Naive B cell (primary cell): ENCODE measurements at places on chromosomes 11 and 22.
A peak's percentile ranks its signal among the peaks of the same experiment; 100 is the strongest.

DNA sequence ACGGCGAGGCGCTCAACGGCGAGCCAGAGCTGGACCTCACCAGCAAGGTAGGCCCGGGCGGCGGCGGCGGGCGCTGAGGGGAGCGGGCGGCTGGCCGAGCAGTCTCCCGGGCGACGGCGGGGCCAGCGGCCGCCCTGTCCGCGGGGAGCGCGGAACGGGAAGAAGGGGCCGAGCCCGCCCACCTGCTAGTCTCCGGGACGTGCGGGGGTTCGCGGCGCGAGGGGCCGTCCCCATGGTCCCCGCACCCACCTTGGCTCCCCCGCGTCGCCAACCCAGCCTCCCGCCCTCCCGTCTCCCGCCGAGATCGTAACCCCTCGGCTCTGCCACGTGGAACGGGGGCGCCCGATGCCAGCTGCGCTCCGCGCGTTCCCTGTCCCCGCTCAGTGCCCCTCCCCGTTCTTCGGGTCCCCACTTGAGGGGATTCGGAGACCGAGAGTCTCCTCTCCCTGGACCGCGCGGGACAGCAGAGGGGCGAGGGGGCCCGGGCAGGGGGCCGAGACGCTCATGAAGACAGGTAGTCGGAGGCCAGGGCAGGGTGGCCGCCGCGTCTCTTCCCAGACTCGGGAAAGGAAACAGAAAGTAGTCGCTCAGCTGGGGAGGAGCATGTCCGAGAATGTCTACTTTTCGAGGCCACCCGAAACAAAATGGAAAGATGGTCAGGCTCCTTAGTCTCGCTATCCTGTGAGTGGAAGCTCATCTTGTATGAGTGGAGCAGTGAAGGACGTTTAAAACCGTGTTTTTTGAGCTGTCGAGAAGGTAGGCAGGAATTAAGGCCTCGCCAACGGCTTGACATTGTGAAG, 557 bp downstream of the GTPBP1 start:
- peak; percentile 42 for DNase-seq

DNA sequence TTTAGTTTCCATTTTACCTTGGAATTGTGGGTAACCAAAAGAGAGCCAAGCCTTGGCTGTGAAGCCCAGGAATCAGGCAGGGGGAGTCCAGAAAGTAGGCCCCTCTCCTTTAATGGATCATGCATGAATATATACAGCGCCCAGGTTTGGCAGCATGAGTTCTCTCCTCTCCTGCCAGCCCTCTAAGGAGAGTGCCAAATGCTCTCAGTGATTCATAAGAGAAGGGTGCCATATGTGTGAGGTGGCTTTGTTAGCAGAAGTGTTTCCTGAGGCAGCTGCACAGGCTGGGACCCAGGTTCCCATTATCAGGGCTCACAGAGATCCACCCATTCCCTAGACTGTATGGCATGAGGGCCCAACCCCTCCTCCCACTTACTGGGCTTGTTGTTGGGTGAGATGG, 52.3 kb upstream of the SCUBE2 start:
- no peak for DNase-seq

DNA sequence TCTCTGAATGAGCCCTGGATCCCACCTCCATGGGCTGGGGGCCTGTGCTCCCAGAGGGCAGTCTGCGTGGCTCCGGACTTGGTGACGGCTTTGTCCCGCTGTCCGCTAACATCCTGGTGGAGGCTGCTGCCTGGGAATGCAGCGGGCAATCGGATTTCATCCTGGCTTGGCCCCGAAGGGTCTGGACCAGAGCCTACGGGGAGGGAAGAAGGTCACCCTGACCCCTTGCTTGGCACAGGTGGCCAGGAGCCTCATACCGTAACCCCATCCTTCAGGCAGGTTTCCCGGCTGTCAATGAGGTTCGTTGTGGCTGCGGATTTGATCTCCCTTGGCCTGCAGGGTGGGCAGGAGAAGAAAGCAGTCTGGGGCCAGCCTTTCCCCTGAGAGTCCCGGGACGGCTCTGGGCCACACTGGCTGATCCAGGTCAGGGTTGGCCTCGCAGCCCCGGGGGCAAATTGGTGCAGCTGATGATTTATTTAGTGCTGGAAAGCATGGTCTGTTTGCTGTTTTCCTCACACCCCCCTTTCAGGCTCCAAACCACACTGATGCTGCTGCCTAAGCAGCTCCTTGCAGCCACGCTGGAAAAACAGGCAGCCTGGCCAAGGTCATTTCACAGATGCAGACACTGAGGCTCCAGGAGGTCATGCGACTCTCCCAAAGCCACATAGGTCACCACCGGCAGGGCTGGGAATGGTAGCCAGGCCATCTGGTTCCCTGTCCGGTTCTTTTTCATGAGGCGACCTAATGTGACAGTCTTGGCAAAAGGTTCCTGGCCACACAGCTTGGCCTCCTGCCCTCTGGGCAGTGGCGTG, 15.0 kb downstream of the PRDM11 start:
- DNase-seq = no peak

GRCh38 chr11:13851691-13852090, 110.8 kb upstream of the SPON1 start:
- DNase-seq = no peak

- no peak for DNase-seq
Observed at GRCh38 chr22:50346470-50346869, 3.3 kb downstream of the PPP6R2 start.
